HFFc6 (cell line): ENCODE measurements at places on chromosomes 6 and 20. TPM values are rescaled to one million over a fixed set of nuclear protein-coding genes. Genes with fewer than 3 reads are reported as not detected.

The WFDC10A gene
- not detected in 2 replicates for total RNA-seq

The TNFAIP3 gene
- 6.8 to 15.8 TPM (median 10.0 TPM) in 3 replicates for total RNA-seq

DNA sequence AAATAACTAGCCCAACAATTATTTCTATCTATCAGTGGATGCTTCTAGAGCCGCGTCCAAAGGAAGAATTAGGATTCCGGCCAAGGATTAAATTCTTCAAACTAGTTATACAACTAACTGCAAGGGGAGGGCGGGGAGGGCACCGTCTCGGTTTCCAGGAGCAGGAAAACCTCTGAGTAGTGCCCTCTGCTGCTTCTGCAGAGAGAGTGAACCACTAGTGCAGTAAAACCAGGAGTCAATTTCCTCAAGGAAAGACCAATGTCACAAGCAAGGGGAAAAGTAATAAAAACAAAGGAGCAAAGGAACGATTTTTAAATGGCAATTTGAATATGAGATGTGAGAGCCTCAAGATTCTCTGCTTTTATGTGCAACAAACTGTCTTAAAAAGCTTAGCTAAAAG is 16.5 kb upstream of the UBE2J1 start:
- peaks cover 7% of the 10 kb centered on the region; the same call in 1 of the 2 replicates for H3K4me1 ChIP-seq
- DNase-seq: peak; percentile 53
- no peak overlapping the region for H3K4me3 ChIP-seq
- no peaks in the 10 kb centered on the region for H3K36me3 ChIP-seq
- H3K27ac ChIP-seq: no peak overlapping the region
- H3K27me3 ChIP-seq: peaks cover 7% of the 10 kb centered on the region

DNA sequence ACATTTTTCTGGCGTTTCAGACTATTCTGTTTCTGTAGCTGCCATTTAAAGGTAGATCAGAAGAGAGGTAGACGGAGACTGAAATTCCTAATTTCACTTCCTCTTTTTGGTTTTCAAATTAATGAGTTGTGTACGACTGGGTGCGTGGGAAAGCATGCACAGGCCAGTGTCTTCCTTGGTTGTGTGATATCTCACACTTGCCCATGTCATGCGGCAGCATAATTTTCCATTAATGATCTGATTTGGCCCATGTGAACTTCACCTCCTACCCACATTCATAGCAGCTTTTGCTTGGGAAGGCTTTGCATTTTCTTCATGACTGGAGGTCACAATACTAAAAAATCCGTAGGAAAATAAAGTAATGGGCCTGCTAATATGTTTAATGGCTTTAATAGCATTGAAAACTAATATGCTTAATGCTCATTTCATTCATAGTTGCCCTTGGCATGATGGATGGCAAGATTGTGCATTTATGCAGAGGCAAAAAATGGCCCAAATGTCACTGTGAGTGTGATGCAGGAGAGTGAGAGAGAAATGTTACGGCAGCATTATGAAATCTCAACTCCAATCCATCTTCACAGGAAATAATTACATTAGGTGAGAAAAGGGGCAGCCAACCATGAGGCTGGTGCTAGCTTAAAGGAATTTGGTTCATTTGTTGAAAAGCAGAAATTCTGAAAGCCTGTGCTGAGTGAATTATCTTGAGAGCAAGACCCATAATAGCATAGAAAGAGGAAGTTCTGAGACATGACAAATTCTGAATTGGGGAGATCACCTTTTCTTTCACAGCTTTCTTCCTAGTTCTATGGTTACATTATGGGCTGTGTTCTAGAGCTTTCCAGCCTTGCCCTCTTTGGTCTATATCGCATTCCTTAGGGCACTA is 69.0 kb upstream of the UST start:
- H3K27me3 ChIP-seq: peaks cover 4% of the 10 kb centered on the region
- H3K27ac ChIP-seq: no peak overlapping the region
- no peak overlapping the region for H3K4me3 ChIP-seq
- H3K36me3 ChIP-seq: 0 out of 2 replicates have a peak, but pooled peaks cover 4% of the 10 kb centered on the region
- H3K4me1 ChIP-seq: peaks cover 7% of the 10 kb centered on the region; the same call in 1 of the 2 replicates
- no peak for DNase-seq

DNA sequence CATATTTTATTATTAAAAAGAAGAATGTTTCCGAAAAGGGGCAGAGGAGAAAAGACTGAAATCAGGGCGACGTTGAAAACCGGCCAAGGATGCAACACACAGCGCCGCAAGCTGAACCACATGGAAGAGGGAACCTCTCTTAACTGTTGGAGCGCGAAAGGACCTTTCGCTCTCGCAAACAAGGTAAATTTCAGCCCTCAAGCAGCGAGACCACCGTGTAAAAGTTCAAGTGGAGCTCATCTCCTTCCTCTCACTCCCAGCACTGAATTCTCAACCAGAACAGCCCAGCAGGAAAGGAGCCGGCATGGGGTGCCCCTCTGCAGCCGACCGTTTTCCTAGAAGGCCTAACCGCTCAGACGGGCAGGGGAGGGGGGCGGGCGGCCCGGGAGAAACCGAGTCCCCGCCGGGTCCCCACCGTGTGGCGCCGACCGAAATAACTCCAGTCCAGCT is 621 bp downstream of the GPR63 start:
- H3K4me1 ChIP-seq: peaks cover 37% of the 10 kb centered on the region
- peak overlapping the region; percentile 96 for H3K4me3 ChIP-seq
- no peak for DNase-seq
- peaks cover 3% of the 10 kb centered on the region; the same call in 1 of the 2 replicates for H3K27me3 ChIP-seq
- H3K27ac ChIP-seq: peak overlapping the region; percentile 77

DNA sequence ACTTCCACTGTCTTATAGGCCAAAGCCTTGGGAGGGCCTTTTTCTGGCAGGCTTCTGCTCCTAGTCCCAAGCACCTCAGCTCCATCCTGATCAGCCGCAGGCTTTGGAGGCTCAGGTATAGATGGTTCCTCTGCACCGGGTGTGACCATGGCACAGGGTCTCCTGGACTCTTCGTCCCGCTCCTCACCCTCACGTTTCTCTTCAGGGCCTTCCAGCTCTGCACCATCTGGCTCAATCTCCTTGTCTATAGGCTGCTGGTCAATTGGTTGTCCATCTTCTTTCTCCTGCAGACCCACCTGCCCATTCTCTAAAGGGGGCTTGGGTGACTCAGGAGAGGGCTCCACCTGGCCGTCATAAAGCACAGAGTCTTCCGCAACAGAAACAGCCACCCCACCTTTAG is 37.0 kb downstream of the BFSP1 start:
- no peak for DNase-seq
- H3K27ac ChIP-seq: no peak overlapping the region
- H3K4me1 ChIP-seq: peaks cover 17% of the 10 kb centered on the region
- peaks cover 39% of the 10 kb centered on the region for H3K27me3 ChIP-seq
- H3K4me3 ChIP-seq: no peak overlapping the region

DNA sequence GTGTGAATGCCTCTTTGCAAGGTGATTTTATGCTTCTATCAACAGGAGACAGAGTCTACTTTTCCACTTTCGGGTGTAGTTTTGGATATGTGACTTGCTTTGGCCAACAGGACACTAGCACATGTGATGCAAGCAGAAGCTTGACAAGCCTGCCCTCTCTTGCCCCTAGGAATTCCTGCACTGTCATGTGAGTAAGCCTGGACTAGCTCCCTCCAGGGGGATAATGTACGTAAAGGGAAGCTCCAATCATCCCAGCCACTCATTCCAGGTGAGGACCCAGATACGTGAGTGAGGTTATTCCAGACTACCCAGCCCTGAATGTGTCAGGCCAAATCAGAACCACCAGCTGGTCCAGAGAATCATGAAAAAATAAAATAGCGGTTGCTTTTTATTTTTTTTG is 33.3 kb downstream of the BEND3 start:
- peaks cover 9% of the 10 kb centered on the region; the same call in 1 of the 2 replicates for H3K36me3 ChIP-seq
- no peaks in the 10 kb centered on the region for H3K27me3 ChIP-seq
- no peaks in the 10 kb centered on the region for H3K4me1 ChIP-seq
- no peak for DNase-seq
- no peak overlapping the region for H3K27ac ChIP-seq
